ENCODE measurements at places on chromosomes 6 and 20.

DNA sequence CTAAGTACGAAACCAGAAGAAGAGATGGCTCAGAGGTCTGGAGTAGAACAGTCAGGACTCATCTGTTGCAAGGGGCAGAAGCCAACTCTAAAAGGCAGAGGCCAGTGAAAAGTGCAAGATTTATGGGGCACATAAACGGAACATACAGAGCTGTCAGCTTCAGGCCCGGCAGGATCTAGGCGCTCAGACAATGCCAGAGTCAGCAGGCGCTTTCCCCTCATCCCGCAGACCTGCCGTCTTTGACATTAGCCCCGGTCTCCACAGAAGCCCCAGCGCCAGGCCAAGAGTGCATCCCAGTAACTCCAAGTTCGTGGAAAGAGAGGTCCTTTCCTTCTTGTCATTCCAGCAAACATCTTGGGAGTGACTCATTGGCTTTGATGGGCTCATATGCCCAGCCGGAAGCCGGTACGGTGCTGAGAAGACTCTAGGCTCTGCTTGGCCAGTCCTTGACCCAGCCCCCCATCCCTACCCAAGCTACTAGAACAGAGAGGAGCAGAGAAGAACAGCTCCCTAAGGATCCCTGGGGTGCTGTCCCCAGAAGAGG is 260.9 kb downstream of the TAF4 start:
- DNase-seq = no peak

GRCh38 chr6:168280020-168280898 is 39.3 kb downstream of the DACT2 start:
- peak; percentile 38 for DNase-seq

- no peak for DNase-seq
Measured at GRCh38 chr6:4906293-4907276, 97.3 kb downstream of the RPP40 start.

GRCh38 chr20:2314759-2315439 is 19.1 kb downstream of the TGM3 start:
- DNase-seq = peak; percentile 20

GRCh38 chr6:21912151-21912832 is 318.7 kb downstream of the SOX4 start:
- no peak for DNase-seq

DNA sequence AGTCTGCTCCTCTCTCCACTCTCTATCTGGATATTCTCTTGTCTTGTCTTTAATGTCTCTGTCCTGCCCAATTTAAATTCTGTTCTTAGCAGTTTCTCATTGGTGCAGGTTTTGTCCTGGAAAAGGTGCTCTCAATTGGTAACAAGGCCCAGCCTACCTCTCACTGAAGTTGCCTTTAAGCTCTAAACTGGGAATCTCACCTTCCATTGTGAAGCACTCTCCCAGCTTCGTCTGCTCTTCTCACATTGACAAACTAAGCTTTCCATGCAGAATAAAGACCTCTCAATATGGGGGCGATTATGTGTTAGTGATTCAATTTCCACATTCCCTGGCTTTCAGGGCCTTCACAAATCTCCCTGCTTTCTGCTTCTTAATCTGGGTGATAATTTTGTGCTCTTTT is 1712.2 kb downstream of the GRIK2 start:
- DNase-seq = no peak

DNA sequence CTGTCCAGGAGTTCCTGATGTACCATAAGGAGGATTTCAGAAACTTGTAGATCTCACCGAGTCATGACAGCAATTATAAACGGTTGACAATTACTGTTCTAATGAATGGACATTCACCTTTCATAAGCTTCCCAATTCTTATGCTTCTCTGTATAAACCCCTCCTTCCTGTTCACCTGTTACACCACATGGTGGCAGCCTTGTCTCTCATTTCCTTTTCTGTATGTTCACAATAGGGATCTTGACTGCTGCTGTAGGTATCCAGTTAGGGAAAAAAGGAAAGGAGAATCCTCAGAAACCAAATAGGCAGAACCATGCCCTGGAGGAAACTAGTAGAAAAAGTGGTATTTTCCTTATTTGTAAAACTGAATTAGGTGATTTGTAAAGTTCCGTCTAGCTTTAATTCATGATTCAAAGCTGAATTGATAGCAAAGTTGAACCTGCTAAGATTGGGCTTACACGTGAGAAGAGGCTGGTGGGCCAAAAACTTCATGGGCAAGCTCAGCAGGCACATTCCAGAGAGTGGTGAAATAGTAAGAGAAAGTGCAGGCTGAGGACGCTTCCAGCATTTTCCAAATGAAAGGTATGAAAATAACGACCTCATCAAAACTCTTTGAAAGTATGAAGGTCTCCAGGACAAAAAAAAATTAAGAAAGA is 29.0 kb upstream of the TBPL1 start:
- peak; percentile 94 for DNase-seq

GRCh38 chr6:111972745-111973117 is 81.2 kb upstream of the CCN6 start:
- peak; percentile 21 for DNase-seq

DNA sequence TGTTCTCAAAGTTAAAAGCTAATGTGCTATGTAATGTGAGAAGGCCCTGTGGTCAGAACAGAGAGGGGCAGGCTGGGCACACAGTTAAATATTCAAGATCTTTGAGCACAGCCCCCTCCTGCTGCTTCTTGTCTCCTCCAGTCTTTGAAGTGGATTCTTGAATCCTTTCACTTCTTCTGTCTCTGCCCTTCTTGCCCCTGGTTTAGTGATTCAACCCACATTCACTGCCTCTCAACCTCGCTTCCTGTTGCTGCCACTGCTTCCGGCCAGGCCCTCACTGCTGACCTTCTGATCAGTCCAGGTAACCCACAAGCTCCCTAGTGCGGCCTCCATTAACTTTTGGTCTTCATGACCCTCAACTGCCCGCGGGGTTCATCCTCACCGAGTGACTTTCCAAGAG is 417.3 kb upstream of the NOX3 start:
- no peak for DNase-seq

GRCh38 chr6:74967821-74968220 is 238.0 kb downstream of the COL12A1 start:
- DNase-seq = no peak

GRCh38 chr6:121614115-121614514 is 178.7 kb downstream of the GJA1 start:
- DNase-seq = no peak

GRCh38 chr20:63243604-63244247 is 8.0 kb downstream of the BIRC7 start:
- peak; percentile 37 for DNase-seq

DNA sequence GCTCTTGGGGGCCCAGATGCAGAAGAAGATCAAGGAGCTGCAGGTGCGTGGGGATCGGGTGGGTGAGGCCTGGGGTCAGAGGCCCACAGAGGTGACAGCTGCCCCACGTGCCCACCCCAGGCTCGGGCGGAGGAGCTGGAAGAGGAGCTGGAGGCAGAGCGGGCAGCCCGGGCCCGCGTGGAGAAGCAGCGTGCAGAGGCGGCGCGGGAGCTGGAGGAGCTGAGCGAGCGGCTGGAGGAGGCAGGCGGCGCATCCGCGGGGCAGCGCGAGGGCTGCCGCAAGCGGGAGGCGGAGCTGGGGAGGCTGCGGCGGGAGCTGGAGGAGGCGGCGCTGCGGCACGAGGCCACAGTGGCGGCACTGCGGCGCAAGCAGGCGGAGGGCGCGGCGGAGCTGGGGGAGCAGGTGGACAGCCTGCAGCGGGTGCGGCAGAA is 41.5 kb downstream of the MYH7B start:
- peak; percentile 88 for DNase-seq

- DNase-seq = peak; percentile 59
Measured at GRCh38 chr6:391559-392440, at the start of gene IRF4. TSS of gene IRF4 (plus strand) at chr6:391752. CDS start at chr6:393153, 1,401 bp downstream.

DNA sequence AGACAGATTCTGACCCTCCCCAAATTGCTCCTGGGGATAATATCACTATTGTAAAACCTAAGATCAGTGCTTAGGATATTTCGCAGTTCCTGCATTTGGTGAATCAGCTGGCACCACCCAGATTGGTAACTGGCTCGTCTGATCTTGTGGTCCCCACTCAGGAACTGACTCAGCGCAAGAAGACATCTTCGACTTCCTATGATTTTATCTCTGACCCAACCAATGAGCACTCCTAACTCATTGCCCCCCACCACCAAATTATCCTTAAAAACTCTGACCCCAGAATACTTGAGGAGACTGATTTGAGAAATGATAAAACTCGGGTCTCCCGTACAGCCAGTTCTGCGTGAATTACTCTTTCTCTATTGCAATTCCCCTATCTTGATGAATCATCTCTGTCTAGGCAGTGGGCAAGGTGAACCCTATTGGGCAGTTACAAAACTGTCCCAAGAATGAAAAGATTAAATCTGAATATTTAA is 55.7 kb upstream of the PRND start:
- no peak for DNase-seq

DNA sequence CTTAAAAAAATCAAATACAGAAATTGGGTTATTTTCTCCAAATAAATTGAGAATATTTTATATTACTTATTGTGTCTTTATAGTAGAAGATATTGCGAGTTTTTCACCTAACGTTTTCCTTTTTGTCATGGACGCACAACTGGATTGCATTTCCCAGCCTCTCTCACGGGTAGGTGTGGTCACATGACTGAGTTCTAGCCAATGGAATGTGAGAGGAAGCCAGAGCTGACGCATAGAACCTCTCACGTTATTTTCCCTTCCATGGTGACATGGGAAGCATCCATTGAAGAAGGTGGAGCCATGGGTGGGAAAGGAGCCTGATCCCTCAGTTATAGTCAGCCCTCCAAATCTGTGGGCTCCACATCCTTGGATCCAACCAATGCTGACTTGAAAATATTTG is 155.9 kb upstream of the UST start:
- DNase-seq = no peak
